Sigmoid colon (tissue), 7 donors: ENCODE measurements at places on chromosomes 4 and X. TPM values are rescaled to one million over a fixed set of nuclear protein-coding genes. Genes with fewer than 3 reads are reported as not detected.

GRCh38 chr4:158930639-158930972 lies 161.8 kb downstream of the FNIP2 start:
- no peak for DNase-seq

- DNase-seq: no peak
These were observed 17.3 kb downstream of the NIPAL1 start for GRCh38 chr4:48033825-48034413.

DNA sequence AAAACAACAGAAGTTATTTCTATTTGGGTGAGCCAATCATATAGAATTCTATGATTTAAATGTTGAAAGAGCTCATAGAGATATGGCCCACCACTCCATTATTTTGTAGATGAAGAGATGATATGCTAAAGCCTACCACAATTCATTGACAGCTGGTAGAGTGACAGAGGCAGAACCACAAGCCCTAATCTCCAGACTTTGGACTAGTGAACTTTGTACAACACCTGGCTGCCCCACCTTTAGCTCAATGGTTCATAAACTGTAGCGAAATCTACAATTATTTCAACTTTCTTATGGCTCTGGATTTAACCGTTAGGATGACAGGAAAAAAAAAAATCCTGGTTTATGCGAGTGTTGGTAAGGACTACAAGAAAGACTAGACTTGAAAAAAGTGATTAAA lies 50.9 kb downstream of the PRKG2 start:
- DNase-seq: no peak

GRCh38 chrX:11952176-11952720 lies 186.0 kb upstream of the FRMPD4 start:
- DNase-seq: no peak

DNA sequence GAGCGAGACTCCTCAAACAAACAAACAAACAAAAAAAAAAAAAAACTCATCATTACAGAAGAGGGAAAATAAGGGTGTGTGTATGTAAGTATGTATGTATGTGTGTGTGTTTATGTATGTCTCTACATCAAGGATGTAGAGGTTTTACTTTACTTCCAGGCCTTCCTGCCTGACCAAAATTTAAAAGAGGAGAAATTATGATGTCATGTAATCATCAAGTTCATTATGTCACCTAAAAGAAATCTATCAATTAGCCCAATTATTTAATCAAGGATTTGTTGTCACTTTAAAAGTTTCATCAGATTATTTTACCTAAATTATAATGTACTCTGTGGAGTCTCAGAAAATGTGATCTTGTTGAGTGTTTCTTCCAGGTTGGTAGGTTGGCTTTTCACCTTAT lies 21.6 kb downstream of the GUCY1A1 start:
- DNase-seq: no peak

DNA sequence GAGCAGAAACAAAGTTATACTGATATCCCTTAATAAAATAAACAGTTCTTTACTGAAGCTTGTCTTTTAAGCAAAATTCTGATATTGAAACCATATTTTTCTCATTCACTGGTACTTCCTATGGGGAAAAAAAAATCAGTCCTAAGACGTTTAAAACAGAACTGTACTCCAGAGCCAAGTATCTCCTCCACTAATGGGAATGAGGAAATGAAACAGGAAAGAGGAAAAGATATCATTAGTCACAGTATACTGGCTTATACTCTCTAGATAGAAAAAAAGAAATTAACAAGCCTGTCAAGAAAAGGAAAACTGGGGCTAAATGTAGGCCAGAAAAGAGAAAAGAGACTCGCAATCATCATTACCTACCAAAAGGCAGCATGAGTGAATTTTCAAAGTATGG lies 252.7 kb downstream of the CENPC start:
- no peak for DNase-seq

- DNase-seq: no peak
These were observed 66.3 kb downstream of the C4orf46 start for GRCh38 chr4:158605393-158605792.

GRCh38 chr4:78684325-78685079 lies 91.6 kb upstream of the BMP2K start:
- no peak for DNase-seq

GRCh38 chr4:83308672-83309071 lies 24.1 kb upstream of the COQ2 start:
- DNase-seq: no peak

GRCh38 chr4:140611854-140612253 lies 43.1 kb upstream of the UCP1 start:
- no peak for DNase-seq

FAM133A gene
- not detected for total RNA-seq

RAI2 gene
- 26.0 TPM for total RNA-seq

KCTD8 gene
- 1.7 TPM for total RNA-seq

PABPC1L2B gene
- total RNA-seq: not detected

GLRA3 gene
- 0.33 TPM for total RNA-seq

C4orf36 gene
- not detected for total RNA-seq

GABRQ gene
- total RNA-seq: under 0.01 TPM

TMEM255A gene
- total RNA-seq: 4.6 TPM

ARR3 gene
- total RNA-seq: not detected

DSPP gene
- total RNA-seq: not detected

GAGE1 gene
- not detected for total RNA-seq

RAB41 gene
- total RNA-seq: not detected
